ENCODE measurements at places on chromosomes 6 and 20.

- no peak for DNase-seq
Measured at GRCh38 chr6:166688901-166689300, 61.9 kb upstream of the RPS6KA2 start.

- DNase-seq: no peak
Measured at GRCh38 chr20:16535277-16535676, 38.0 kb downstream of the KIF16B start.

DNA sequence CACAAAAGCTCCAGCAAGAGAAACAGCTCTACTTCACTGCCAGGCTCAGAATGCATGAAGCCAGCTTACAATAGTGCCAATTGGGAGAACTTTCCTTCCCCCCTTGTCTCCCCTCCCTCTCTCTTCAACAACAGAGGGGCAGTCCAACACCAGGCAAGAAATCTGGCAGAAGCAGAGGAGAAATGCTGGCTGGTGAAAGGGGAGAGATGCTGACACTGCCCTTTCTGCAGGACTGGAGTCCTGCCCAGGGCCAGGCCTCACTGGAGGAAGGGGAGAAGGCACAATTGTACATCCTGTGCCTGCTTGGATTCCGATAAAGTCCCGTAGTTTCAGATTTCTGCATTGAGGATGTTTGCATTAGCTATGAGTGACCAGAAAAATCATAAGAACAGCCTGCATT, 148.6 kb downstream of the LRRC1 start:
- no peak for DNase-seq

- no peak for DNase-seq
Measured at GRCh38 chr20:36306553-36307411, 643 bp downstream of the DLGAP4 start.

DNA sequence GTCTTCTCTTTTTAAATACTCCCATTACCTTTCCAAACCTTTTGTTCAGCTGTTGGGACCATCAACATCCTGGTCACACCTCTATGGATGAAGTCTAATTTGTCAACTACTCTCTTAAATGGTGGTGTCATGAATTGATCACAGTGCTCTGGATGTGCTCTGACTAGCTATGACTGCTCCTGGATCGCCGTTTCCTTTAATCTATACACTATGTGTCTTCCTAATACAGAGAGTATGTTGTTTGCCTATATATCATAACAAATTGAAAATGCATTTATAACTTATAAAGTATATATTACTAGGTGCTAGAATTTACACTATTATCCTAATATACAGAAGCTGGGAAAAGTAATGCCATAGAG, 357.5 kb downstream of the LAMA2 start:
- DNase-seq: no peak

DNA sequence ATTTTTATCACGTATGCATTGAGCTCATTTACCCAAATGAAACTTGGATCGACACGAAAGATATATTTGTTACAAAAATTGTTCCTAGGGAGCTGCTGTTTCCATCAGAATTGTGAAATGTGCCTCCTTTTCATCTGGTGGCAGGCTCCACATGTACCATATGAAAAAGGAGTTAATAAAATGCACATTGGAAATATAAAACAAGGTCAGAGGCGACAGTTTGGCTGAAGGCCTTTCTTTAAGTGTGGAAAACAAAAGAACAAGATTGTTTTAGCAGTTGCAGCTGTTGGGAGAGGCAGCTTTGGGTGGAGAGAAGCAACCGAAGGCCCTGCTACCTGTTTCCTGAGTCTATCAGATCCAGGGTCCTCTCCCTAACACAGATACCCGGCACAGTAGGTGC, 334.5 kb upstream of the NT5E start:
- no peak for DNase-seq

- no peak for DNase-seq
Measured at GRCh38 chr6:94813806-94814205, 763.5 kb upstream of the MANEA start.

GRCh38 chr20:51054233-51054632, 31.3 kb upstream of the KCNG1 start:
- no peak for DNase-seq

DNA sequence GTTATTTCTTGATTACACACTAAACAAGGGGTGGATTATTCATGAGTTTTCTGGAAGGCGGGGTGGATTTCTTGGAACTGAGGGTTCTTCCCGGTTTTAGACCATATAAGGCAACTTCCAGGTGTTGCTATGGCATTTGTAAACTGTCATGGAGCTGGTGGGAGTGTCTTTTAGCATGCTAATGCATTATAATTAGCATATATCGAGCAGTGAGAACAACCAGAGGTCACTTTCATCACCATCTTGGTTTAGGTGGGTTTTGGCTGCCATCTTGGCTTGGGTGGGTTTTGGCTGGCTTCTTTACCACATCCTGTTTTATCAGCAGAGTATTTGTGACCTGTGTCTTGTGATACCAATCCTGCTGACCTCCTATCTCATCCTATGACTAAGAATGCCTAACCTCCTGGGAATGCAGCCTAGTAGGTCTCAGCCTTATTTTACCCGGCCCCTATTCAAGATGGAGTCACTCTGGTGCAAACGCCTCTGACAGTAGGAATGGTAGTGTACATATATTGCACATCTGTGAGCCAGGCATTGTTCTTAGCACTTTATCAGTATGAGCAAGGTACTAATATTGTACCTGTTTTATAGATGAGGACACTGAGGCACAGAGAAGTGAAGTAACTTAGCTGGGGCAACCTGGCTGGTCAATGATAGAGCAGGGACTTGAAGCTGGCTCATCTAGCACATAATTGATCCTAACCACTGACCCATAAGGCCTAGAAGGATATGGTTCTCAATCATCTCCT, 203.7 kb downstream of the NFATC2 start:
- no peak for DNase-seq

GRCh38 chr6:25441663-25442270, 162.6 kb downstream of the CARMIL1 start:
- peak; percentile 15 for DNase-seq

GRCh38 chr20:36856691-36857635, 19.0 kb upstream of the TLDC2 start:
- peak; percentile 63 for DNase-seq

- DNase-seq: no peak
Measured at GRCh38 chr6:147741389-147741788, 232.9 kb downstream of the SAMD5 start.
